ENCODE measurements at places on chromosomes 6 and 20.

DNA sequence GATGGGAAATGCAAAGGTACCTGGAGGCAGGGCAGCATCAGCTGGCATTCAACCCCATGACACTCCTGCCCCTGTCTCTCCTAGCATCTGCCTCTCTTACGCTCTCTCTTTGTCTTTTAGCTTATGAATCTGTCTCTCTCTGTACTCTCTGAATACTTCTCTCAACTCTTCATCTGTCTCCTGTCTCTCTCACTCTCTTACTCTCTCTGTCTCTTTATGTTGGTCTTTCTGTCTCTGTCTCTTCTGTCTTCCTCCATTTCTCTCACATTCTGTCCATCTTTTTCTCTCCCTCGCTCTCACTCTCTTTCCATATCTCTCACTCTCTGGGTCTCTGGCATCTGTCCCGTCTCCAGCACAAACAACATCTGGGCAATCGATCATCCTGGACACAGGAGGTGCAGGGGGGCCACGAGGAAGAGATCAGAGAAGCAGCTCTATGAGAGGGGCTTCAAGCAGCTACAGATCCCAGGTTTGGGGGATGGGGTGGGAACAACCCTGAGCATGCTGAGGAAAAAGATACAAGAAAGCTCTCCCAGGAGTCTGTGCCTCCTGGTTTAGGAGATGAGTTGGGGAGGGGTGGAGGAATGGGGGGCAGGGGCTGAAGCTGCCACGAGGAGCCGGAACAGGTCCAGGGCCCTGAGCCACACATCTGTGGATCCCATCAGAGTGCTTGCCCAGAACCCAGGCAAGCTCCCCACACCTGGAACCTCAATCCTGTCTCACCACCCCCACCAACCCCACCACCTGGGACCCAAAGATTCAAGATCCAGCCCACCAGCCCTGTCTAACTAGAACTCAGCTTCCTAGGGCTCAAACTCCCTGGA, 2.4 kb downstream of the COL11A2 start:
- DNase-seq = no peak

DNA sequence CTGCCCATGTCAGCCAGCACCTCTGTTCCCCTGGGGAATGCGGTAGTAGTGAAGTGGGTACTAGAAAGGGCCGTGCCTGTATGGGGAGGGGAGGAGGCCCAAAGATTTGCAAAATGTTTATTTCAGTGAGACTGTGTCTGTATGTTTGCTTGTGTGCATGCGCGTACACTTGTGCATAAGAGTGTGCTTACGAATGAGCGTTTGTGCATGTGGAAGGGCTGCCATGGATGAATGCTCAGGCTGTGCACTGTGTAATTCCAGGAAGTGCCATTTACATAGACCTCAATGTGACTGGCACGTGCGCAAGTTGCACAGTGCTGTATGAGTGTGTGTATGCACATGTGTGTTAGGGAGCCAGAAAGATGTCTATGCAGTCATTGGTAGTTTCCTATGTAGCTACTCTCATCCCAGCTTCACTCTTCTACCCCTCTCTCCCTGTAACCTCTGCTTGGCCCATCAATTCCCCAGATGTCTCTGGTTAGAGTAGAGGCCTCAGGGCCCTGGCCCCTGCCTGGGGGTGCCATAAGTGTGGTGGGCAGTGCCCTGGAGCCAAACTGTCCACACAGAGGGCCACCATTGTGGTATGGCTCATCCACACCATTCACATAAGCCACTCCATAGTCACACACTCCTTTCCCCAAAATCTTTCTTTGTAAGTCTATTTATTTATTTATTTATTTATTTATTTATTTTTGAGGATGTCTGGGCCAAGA, 26.8 kb upstream of the SLC22A7 start:
- DNase-seq = no peak

DNA sequence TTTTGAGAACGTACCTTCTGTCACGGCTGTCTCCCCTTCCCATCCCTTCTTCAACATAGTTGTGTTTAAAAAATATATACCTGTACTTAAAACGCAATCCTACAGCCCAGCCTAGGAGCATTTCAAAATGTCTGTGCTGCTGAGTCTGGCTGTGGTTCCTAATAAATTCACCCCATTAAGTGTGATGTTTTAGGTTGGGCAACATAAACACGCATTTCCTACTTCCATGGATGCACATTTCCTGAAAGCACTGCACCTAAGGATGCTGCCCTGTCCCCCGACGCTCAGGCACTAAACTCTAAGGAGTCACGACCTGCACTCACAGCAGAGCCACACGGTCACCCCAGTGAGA, 1.2 kb downstream of the REV3L start:
- DNase-seq = no peak

- no peak for DNase-seq
Observed at GRCh38 chr6:52904562-52905279, 4.8 kb downstream of the GSTA3 start.

DNA sequence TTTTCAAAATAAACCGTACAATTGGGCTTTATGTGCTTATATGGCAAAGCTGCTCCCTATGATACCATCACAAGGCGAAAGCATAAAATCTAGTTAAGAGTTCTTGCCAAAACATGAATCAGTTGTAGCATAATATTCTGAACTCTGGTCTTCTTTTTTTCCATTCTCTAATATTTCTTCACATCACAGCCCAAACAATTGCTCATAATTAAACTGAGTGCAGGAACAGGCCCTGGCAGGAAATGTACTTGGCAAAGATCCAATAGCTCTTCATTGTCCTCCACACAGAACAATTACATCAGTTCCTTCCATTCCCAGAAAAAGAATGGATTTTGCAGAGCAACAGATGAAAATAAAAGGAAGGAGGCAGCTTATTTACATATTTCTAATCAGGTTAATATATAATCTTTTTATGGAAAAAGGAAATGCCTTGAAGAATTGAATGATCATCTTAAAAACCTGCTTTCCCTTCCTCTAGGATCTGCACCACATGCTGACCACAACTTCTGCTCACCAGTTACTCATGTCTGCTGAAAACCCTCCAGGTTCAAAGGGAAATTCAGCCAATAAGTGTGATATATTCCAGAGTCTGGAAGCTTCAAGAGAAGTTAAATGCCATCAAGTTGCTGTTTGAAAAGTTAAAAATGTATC, 123.3 kb upstream of the COL21A1 start:
- DNase-seq = no peak

DNA sequence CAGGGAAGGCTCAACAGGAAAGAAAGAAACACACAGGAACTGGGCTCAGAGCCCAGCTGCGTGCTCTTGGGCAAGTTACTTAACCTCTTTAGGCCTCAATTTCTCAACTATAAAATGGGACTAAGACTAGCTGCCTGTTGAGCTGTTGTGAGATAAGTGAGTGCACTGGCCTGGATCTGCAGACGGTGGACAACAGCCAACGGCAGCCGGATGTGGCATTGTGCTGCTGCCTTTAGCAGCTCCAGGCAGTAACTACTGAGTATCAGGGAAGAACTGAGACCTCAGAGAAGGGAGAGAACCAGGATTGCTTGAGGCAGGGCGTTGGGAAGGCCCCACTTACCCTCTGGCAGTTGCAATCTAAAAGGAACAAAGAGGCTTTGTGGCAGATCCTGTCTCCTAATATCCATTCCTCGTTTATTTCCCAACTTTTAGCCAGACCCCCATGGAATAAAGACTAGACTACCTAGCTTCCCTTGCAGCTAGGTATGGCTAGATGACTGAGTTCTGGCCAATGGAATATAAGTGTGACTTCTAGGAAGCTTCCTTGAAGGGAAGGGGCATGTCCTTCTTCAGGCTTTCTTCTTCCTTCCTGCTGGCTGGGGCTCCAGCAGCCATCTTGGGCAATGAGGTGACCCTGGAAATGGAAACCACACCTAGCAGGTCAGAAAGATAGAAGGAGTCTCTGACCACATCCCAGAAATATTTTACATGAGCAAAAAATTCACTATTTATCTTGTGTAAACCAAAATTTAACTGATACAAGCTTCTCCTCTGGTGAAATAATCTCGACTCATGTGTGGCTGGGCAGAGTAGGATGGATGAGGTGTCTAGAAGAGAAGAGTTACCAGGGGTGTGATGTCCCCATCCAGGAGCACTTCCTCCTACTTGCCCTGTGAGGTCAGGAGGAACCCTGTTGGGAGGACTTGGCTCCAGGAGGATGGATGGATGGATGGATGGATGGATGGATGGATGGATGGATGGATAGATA, 67.6 kb downstream of the MRPL14 start:
- no peak for DNase-seq

DNA sequence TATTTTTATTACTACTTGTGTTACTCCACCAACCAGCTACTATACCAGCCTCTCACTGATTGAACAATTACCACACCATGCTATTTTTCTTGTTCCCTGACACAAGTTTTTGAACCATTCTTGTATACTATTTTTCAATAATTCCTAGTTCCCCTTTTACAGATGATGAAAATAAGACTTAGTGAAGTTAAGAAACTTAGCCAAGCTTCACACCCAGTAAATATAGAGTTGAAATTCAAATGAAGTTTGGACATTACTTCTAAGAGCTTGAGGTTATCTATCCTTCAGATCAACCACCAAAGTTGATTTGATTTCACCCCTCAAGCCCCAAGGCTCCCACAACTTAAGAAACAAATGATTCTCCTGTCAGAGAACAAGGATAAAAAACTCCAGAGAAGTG, 13.1 kb upstream of the BCAS1 start:
- no peak for DNase-seq

DNA sequence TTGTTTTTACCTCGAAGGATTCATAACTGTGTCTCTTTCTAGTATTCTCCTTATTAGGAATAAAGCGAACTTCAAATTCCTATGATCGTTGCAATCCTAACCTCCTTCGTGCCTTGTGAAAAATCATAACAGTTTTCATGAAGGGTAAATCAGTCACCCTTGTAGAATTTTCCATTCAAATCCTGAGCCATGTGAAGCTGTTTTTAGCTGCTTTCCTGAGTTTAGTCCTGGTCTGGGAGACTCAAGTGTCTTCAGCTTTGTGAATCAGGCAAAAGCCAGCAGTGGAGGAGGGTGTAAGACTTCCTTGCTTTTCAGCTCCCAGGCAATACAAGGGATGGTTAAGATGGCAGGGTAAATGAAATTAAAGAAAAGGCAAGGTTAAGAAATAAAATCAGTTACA, 24.3 kb downstream of the GCNT2 start:
- DNase-seq = no peak

DNA sequence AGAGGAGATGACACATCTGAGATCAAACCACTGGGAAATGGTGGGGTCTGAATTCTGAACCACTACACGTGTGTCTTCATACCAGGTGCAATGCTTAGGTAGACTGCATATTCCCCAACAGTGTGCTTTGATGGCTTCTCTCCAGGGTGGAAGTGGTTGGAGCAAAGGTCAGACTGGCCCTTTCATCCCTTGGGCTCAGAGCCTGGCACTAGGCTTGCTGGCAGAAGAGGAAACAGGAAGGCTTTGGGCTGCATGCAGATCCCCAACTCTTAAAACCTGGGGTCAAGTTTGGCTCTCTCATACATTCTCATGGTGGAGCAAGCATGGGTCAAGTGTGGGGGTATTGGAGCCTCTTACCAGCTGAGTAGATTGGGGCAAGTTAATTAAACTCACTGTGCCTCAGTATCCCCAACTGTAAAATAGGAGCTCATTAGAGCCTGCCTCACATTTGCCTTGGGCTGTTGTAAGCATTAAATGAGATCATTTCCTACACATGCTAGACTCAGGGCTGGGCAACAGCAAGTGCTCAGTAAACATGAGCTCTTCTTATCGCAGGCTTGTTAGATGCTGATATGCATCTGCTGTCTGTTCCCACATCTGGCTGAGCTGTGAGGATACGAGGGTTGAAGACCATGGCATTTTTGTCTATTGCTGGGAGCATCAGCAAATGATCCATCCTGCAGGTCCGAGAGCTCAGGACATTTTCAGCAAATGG, 51.6 kb upstream of the FAM83D start:
- DNase-seq = no peak

GRCh38 chr6:43702171-43702533, 14.6 kb upstream of the MRPS18A start:
- no peak for DNase-seq

DNA sequence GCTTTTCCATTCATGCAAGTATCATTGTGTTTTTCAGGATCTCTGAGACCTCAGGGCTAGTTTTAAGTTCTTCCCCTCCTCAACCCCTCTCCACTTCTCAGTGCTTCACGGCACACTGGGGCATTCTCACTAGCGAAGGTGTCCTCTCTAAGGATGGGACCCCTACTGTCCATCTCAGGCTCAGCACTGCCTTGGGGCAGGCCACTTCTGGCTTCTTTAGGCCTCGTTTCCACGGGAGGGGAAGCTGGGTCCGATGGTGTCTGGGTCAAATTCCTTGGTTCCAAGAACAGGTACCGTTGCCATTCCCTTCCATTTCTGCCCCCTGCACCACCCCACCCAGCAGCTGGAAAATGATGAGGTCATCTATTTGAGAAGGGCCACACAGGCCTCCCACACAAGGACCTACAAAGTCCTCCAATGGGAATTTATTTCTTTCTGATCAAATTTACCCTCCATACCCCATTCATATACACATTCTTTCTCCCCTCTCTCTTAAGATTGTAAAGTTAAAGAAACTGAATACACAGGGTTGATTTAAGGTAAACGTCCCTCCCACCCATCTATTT, 17.2 kb downstream of the GNAS start:
- DNase-seq = no peak

DNA sequence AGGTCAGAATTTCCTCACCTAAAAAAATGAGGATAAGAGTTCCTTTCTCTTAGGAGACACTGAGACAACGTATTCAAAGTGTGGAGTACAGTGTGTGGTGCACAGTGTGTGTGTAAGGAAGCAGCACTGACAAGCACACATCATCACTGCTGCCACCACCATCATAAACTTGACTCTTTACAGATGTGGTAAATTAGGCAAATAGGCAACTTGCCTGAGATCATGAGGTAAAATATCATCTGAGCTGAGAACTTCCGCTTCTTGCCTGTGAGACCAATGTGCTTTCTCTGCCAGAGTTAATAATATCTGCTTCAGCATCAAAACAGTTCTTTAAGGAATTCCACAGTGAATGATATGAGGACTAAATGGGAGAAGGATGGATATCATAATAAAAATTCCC, 52.7 kb downstream of the LYRM4 start:
- DNase-seq = no peak

- DNase-seq = no peak
Observed at GRCh38 chr6:33017694-33018353, 8.4 kb upstream of the HLA-DOA start.

- DNase-seq = no peak
Observed at GRCh38 chr20:50762435-50763220, 31.2 kb downstream of the PARD6B start.

GRCh38 chr6:133092199-133092598, 149.0 kb upstream of the EYA4 start:
- no peak for DNase-seq

DNA sequence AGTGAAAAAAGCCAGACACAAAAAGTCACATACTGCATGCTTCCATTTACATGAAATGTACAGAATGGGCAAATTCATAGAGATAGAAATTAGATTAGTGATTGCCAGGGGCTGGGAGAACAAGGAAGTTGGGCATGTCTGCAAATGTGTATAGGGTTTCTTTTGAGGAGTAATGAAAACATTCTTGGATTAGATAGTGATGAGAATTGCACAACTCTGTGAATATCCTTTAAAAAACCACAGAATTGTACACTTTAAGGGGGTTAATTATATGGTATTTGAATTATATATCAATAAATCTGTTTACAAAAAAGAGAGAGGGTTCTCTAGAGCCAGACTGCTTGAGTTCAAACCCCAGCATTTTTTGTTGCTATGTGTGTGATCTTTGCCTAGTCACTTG, 188.1 kb downstream of the CDC5L start:
- DNase-seq = no peak

GRCh38 chr6:147212622-147213021, 8.4 kb downstream of the STXBP5 start:
- no peak for DNase-seq

- no peak for DNase-seq
Observed at GRCh38 chr6:19571176-19571575, 266.0 kb upstream of the ID4 start.

Measured in stimulated activated CD8-positive, alpha-beta memory T cell treated with anti-CD3 and anti-CD28 coated beads, Interleukin-12 subunit alpha, Interleukin-12 subunit beta, amount 100 ng/mL, for 4 hours (primary cell).